ENCODE measurements at places on chromosomes 16 and 17. TPM values are rescaled to one million over a fixed set of nuclear protein-coding genes. Genes with fewer than 3 reads are reported as not detected.
A peak's percentile ranks its signal among the peaks of the same experiment; 100 is the strongest.

GFER gene
- 25.3 TPM for total RNA-seq

DNA sequence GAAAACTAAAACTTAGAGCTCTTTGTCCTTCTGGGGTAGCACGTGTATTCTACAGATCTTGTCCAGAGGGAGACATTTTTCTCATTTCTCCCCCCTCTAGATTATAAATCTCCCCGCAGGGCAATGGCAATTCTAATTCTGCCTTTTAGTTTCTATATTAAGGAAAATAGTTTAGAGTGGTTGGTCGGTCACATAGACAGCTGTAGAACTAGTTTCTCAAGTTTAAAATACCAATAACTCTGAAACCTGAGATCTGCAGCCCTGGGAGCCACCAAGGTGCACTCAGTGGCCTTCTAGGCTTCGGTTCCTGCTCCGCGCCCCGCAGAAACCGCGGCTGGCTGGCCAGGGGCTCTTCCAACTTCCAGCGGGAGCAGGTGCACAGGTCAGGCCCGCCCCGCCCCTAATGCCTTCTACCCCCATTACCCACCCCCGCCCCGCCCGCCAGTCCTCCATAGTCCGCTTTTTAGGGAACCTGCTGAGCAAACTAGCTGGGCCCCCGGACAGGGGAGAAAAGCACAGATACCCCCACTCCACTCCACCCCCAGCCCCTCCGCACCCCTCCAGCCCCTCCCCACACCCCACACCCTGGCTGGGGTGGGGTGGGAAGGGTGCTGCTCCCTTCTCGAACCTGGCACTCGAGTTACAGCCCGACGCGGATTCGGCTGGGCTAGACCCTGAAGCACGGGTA is 431 bp downstream of the SLFN11 start:
- peaks cover 19% of the 10 kb centered on the region for H3K36me3 ChIP-seq
- no peak for DNase-seq
- peak overlapping the region; percentile 92 for H3K27ac ChIP-seq
- H3K4me1 ChIP-seq: peaks cover 5% of the 10 kb centered on the region
- H3K27me3 ChIP-seq: peaks cover 69% of the 10 kb centered on the region

KRT16 gene
- 1.5 TPM for total RNA-seq

GP2 gene
- total RNA-seq: 9.1 TPM

DNA sequence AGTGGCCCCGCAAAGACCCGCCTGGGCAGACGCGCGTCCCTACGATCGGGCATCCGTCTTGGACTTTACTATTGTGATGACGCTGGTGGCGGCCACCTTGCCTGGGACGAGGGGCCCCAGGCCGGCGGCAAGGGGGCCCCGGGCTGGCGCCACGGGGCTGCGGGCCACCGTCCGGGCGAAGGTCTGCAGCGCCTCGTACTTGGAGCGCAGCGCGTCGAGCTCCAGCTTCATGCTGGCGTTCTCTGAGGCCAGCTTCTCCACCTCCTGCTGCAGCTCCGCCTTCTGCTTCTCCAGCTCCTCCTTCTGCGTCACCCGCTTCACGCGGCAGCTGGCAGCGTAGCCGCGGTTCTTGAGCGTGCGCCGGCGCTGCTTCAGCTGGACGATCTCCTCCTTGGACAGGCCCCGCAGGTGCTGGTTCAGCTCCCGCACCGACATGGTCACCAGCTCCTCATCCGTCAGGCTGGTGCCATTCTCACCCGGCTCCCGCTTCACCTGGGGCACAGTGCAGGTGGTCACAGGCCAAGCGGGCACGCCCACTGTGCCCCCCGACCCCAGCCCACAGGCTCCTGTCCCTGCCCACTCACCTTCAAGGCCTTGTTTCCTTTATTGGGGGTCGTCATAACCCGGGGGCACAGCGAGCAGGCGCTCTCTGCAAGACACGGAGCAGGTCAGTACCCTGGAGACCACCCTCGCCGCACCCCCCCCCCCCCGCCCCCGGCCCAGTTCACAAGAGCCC is 4.8 kb upstream of the SIRT7 start:
- peak overlapping the region; percentile 93 for H3K27ac ChIP-seq
- H3K27me3 ChIP-seq: no peaks in the 10 kb centered on the region

DNA sequence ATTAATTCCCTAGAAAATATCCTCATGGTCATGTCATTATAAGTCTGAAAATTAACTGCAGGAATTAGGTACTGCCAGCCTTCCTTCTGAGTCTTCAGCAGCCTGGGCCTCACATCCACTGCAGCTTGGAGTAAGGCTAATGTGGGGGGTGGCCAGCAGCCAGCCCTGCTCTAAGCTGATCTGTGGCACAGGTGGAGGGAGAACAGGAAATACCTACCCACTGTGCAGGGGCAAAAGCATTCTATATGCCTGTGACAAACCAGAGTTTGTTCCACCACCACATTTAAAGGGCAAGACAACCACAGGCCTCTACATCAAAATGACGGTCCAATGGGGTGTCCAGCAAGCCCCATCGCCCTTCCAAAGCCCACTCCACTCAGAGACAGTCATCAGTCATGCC is 9.4 kb downstream of the NPRL3 start:
- no peaks in the 10 kb centered on the region for H3K4me1 ChIP-seq
- H3K27ac ChIP-seq: no peak overlapping the region
- DNase-seq: no peak
- H3K4me3 ChIP-seq: no peak overlapping the region

DNA sequence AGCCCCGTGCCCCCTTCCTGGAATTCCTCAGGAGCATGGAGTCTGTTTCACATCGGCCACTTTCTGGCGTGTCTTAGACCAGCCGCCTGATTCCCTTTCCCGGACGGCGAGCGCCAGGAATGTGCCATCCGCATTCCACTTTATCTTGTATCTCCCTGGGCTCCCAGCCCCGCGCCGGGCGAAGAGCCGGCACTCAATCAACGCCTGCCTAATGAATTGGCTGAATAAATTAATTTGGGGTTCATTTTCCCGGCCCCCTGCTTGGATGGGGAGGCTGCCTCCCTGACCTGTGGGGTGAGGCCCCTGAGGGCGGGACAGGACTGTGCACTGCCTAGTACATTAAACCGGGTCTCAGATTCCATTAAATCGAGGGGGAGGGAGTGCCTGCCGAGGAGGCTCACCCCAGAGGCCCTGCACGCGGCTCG is 282.3 kb upstream of the TNRC6C start:
- no peak overlapping the region for H3K4me3 ChIP-seq
- no peaks in the 10 kb centered on the region for H3K36me3 ChIP-seq
- H3K27me3 ChIP-seq: peaks cover 54% of the 10 kb centered on the region
- no peak overlapping the region for H3K27ac ChIP-seq

All from type B pancreatic cell (in vitro differentiated cells).